Activated CD4-positive, alpha-beta T cell treated with anti-CD3 and anti-CD28 coated beads, Interleukin-2, amount 10 ng/mL, durations not matched to agents 7 days and 5 days (primary cell): ENCODE measurements at places on chromosomes 4 and X. TPM values are rescaled to one million over a fixed set of nuclear protein-coding genes. Genes with fewer than 3 reads are reported as not detected.
A peak's percentile ranks its signal among the peaks of the same experiment; 100 is the strongest.

Gene NSUN7
- not detected for total RNA-seq

- H3K36me3 ChIP-seq: no peaks in the 10 kb centered on the region
- H3K4me1 ChIP-seq: no peaks in the 10 kb centered on the region
- H3K27ac ChIP-seq: no peak overlapping the region
- no peak for DNase-seq
- H3K4me3 ChIP-seq: no peak overlapping the region
Measured at GRCh38 chrX:68139791-68140190, 293.5 kb downstream of the OPHN1 start.

DNA sequence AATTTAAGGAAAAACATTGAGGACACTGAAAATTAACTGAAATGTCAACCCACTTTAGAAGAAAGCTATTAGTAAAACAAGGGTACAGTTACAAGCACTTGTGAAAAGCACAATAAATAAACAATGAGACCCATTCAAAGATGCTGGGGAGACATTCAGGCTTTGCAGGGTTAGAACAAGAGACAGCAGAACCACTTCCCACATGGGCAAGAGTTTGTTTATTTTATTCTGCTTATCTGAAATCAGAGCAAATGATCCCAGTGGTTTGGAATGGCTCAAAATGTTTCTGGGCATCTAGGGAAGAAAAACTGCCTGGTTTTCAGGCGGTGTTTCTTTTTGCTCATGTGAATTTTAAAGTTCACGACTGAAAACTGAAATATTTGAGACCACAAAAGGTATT lies 42.4 kb downstream of the PPP3CA start:
- H3K27ac ChIP-seq: no peak overlapping the region
- no peaks in the 10 kb centered on the region for H3K27me3 ChIP-seq
- DNase-seq: no peak
- peaks cover 18% of the 10 kb centered on the region for H3K4me1 ChIP-seq
- no peaks in the 10 kb centered on the region for H3K36me3 ChIP-seq

DNA sequence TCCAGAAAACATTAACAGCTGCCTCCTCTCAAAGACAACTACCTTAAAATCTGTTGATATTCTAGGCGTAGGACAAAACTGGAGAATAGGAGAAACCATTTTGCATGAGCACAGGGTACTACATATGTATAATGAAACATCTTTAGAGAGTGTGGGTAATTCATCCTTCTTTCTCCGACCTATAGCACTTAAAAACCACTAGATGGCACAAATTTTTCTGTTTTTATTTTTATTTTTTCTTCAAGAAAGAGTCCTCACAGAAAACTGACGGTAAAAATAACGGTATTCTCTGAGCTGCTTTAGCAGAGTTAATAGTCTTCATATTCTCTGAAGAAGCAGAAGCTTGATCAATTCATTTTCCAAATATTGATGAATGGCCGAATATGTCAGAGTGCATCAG lies 14.6 kb downstream of the SMIM31 start:
- DNase-seq: no peak
- H3K4me3 ChIP-seq: no peak overlapping the region
- no peak overlapping the region for H3K27ac ChIP-seq

DNA sequence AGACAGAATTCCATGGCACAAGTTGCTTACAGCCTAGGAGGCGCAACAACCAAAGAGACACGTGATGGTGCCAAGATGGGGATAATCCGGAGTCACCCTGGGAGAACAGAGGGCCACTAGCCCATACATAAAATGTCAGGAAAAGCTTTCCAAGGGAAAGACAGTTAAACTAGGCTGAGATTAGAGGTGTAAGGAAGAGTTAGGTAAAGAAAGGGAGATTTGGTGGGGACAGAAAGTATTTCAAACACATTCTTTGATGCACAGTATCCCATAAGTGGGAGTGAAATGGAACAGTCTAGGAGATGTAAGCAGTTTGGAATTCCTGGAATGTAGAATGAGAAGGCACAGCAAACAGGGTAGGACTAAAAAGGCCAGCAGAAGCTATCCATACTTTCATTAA lies 860.9 kb upstream of the LCORL start:
- no peak overlapping the region for H3K4me3 ChIP-seq
- H3K36me3 ChIP-seq: no peaks in the 10 kb centered on the region
- no peak for DNase-seq
- no peaks in the 10 kb centered on the region for H3K27me3 ChIP-seq
- no peaks in the 10 kb centered on the region for H3K4me1 ChIP-seq
- no peak overlapping the region for H3K27ac ChIP-seq

GRCh38 chrX:103248553-103248952 lies 6.4 kb downstream of the TCEAL8 start:
- H3K4me1 ChIP-seq: peaks cover 4% of the 10 kb centered on the region
- DNase-seq: peak; percentile 17
- peaks cover 6% of the 10 kb centered on the region for H3K36me3 ChIP-seq
- H3K27ac ChIP-seq: no peak overlapping the region
- peaks cover 2% of the 10 kb centered on the region for H3K27me3 ChIP-seq
- no peak overlapping the region for H3K4me3 ChIP-seq

- no peak overlapping the region for H3K4me3 ChIP-seq
- H3K27me3 ChIP-seq: no peaks in the 10 kb centered on the region
- DNase-seq: no peak
- peaks cover 32% of the 10 kb centered on the region for H3K4me1 ChIP-seq
- peaks cover 16% of the 10 kb centered on the region for H3K36me3 ChIP-seq
Measured at GRCh38 chrX:154742613-154743012, 8.3 kb downstream of the GAB3 start.

- H3K27me3 ChIP-seq: no peaks in the 10 kb centered on the region
- no peak for DNase-seq
- no peaks in the 10 kb centered on the region for H3K36me3 ChIP-seq
- H3K27ac ChIP-seq: no peak overlapping the region
Measured at GRCh38 chr4:85744950-85745349, 270.0 kb downstream of the ARHGAP24 start.

DNA sequence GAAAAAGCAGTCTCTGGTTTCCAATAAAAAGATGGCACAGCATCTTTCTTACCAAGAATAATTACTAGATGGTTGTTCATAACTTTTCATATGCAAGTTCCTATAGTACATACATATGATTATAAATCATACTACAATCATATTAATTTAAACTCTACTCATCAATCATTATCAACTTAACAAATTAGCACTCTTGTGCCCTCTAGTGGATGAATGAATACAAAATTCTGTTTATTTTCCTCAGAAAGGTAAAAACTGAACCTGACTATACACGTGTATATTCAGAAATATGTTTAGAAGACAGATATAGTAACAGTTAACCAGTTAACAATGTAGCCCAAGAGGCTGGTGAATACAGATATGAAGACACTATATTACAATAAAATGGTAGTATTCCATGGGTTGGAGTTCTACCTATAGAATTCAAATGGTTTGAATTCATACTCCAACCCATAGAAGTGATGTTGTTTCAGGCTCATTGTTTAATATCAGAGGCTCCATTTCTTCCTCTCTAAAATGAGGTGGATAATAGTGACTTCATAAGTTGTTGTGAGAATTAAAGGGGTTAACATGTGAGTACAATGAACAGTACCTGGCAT lies 100.0 kb downstream of the ADAMTS3 start:
- no peaks in the 10 kb centered on the region for H3K27me3 ChIP-seq
- H3K4me3 ChIP-seq: no peak overlapping the region
- H3K27ac ChIP-seq: no peak overlapping the region
- H3K36me3 ChIP-seq: no peaks in the 10 kb centered on the region
- DNase-seq: no peak

DNA sequence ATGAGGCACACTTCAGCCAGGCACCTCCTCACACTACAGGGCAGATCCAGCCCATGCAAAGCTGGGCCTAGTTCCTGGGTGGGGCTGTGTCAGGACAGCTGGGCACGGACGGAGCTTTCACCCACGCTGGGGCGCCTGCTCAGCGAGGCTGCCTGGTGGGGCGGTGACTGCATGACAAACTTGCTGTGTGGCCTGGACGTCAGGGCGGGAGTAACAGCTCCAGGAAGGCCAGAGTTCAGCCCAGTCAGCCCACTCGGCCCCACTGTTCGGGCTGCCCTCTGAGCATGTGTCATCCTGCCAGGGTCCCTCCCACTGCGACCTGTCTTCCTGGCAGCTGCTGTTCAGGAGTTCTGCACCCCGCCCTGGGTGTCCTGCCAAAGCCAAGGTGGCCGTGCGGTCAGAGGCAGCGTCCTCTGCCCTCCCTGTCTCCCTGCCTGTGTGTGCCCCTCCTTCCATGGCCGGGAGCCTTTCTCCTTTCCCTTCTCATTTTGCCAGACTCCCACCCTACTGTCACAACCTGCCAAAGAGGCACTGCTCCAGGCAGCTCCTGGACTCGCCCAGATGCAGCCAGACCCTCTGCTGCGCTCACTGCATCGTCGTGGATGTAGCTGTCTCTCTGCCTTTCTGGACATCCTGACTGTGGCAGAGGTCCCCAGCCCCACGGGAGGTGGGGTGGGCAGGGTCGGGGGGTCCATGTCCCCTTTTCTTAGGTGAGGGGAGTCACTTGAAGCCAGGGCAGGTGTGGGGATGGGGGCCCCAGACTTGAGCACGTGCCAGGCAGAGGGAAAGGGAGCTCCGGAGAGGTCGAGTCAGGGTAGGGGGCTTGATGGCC lies 33.0 kb upstream of the KIAA0232 start:
- H3K4me3 ChIP-seq: no peak overlapping the region
- no peaks in the 10 kb centered on the region for H3K36me3 ChIP-seq
- no peak overlapping the region for H3K27ac ChIP-seq

Gene CXCL3
- not detected for total RNA-seq

Gene ITIH6
- total RNA-seq: not detected

Gene MAP9
- 4.2 TPM for total RNA-seq

DNA sequence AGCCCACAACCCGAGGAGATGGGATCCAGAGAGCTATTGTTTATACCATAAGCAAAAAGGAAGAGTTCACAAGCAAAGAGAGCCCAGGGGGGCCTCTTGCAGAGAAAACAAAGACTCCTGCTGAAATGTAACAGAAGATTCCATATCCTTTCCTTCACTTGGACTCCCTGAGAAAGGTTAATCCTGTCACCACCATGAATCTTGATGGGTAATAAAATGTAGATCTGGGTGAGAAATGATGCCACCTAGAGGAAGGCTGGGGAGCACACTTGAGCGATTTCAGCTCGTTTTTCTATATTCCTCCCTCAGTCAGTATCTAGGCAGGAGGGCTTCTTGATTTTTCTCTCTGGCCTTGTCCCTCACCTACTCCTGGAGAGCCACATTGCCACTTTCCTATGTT lies 10.2 kb upstream of the KCNE5 start:
- no peaks in the 10 kb centered on the region for H3K27me3 ChIP-seq
- peaks cover 23% of the 10 kb centered on the region for H3K4me1 ChIP-seq
- H3K4me3 ChIP-seq: no peak overlapping the region
- peaks cover 13% of the 10 kb centered on the region for H3K36me3 ChIP-seq
- H3K27ac ChIP-seq: no peak overlapping the region
- DNase-seq: no peak

Gene CDKL2
- 0.74 TPM for total RNA-seq

DNA sequence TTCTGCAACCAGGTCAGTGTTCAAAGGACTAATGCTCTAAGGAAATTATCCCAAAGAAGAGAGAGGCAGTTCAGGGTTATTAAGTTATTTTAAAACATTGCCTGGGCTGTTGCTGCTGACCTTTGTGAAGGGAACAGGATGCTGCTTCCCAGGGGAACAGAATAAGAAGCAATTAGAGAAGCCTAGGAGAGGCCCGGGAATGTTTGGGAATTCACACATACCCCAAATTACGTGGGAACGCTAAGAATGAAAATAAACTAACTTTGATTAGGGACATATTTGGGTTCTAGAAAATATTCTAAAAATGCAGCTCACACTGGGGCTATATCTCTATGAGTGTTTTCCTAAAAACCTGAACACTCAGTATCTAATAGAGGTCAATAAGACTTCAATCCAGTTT lies 243.1 kb upstream of the FTHL17 start:
- no peak for DNase-seq
- no peaks in the 10 kb centered on the region for H3K36me3 ChIP-seq
- no peaks in the 10 kb centered on the region for H3K27me3 ChIP-seq
- H3K27ac ChIP-seq: no peak overlapping the region
- no peak overlapping the region for H3K4me3 ChIP-seq

- DNase-seq: no peak
- no peak overlapping the region for H3K4me3 ChIP-seq
- no peaks in the 10 kb centered on the region for H3K4me1 ChIP-seq
- H3K36me3 ChIP-seq: no peaks in the 10 kb centered on the region
- no peaks in the 10 kb centered on the region for H3K27me3 ChIP-seq
- H3K27ac ChIP-seq: no peak overlapping the region
Measured at GRCh38 chr4:31294655-31295480, 574.7 kb downstream of the PCDH7 start.

- no peaks in the 10 kb centered on the region for H3K27me3 ChIP-seq
- DNase-seq: no peak
- H3K4me3 ChIP-seq: no peak overlapping the region
- no peaks in the 10 kb centered on the region for H3K36me3 ChIP-seq
Measured at GRCh38 chr4:85807247-85807950, 332.4 kb downstream of the ARHGAP24 start.

DNA sequence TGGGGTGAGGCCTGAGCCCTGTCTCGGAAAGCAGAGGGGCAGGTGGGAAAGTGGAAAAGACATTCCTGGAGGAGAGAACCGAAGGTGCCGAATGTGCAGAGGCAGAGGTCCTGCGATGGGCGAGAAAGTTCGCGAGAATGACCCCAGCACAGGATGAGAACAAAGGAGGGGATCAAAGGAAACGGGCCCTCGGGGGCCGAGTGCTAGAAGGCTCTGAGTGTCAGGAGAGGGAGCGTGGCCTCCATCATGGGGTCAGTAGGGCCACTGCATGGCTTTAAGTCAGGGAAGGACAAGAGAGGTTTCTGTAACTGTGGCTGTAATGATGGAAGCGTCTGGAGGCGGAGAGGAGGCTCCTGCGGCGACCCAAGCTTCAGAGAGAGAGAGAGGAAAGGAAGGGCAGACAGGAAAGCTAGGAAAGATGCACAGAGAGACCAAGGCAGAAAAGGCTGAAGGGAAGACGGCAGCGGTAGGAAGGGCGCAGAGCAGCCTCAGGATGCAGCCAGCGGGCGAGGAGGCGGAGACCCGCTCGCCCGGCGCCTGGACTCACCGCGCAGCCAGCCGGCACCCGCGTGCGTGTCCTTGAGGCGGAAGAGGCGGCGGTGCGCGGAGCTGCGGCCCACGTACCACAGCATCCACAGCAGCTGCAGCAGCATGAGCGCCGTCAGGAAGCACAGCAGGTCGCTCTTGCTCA lies 669 bp downstream of the OTOP1 start:
- peaks cover 6% of the 10 kb centered on the region for H3K4me1 ChIP-seq
- H3K27ac ChIP-seq: no peak overlapping the region
- H3K4me3 ChIP-seq: no peak overlapping the region
- no peak for DNase-seq
- peaks cover 69% of the 10 kb centered on the region for H3K27me3 ChIP-seq

GRCh38 chr4:57865264-57865663 lies 755.1 kb upstream of the IGFBP7 start:
- no peaks in the 10 kb centered on the region for H3K4me1 ChIP-seq
- H3K27me3 ChIP-seq: no peaks in the 10 kb centered on the region
- H3K27ac ChIP-seq: no peak overlapping the region
- no peak for DNase-seq
- H3K4me3 ChIP-seq: no peak overlapping the region

Gene OTUD6A
- not detected for total RNA-seq
